LoVo (cell line): ENCODE measurements at places on chromosomes 5 and 9.

DNA sequence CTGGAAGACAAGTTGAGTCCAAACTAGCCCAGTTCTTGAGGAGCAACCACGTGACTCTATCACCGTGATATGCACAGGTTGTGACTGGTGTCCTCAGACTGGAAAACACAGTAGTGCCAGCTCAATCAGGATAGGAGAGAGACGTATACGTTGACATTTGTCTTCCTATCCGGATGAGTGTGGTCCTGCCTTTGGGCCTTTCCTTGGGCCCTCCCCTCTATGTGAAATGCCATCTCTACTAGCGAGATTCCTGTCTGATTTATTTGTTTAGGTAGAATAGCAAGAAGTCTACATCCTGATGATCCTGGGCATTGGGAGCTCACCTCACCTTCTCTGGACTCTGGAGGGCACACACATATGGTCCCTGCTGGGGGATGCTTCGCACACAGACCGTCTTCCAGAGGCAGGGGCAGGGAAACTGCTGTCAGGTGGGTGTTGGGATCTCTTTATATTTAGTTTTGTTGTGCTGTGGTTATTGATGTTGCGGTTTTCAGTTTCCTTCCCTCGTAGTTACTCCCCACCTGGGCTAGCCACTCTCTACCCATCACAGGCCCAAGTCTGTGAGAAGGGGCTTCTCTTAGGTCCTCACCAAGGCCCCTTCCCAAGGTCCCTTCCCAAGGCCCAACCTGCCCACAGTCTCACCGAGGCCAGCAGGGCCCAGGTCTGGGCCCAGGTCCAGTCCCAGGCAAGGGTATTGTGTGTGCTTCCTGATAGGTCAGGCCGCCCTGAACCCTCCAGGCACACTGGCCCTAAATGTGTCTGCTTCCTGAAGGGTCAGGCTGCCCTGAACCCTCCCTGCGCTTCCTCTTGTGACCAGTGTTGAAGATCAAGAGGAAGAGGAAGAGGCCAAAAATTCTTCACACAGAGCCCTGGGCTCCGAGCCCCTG is 19.0 kb upstream of the SPINK4 start:
- no peak for DNase-seq

DNA sequence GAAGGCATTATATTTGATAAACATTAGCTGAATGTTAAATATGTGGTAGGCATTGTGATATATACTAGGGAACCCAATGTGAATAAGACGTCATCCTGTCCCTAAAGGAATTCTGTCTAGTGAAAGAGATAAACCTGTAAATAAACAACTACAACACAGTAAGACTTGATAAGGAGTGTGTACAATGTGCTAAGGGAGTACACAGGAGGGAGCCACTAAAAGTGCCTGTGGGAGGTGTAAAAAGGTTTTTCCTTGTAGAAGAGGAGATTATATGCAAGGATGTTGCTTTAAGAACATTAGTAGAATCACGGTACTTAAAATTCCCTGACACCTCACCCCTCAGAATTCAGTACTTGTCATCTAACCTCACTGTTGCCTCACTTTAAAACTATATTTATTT is 91.7 kb downstream of the KIAA0825 start:
- DNase-seq, result no peak

DNA sequence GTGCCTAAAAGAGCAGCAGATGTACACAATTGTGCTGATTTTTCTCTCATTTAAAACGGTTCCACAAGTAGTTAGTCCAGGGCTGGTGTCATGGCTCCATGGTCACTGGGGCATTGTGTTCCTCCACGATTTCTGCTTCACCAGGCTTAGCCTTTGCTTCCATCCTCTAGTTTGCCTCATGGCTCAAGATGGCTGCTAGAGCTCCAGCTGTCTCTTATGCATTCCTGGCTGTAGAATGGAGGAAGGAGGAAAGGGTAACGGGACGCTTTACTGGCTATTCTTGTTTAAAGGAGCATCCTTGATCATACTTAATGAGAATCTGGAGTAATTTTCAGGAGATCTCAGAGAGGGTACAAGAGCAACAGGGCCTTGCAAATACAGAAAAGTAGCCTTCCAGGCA is 47.7 kb downstream of the BOD1 start:
- DNase-seq, result no peak

GRCh38 chr9:9998491-9999287 is 614.1 kb downstream of the PTPRD start:
- DNase-seq, result peak; percentile 8

DNA sequence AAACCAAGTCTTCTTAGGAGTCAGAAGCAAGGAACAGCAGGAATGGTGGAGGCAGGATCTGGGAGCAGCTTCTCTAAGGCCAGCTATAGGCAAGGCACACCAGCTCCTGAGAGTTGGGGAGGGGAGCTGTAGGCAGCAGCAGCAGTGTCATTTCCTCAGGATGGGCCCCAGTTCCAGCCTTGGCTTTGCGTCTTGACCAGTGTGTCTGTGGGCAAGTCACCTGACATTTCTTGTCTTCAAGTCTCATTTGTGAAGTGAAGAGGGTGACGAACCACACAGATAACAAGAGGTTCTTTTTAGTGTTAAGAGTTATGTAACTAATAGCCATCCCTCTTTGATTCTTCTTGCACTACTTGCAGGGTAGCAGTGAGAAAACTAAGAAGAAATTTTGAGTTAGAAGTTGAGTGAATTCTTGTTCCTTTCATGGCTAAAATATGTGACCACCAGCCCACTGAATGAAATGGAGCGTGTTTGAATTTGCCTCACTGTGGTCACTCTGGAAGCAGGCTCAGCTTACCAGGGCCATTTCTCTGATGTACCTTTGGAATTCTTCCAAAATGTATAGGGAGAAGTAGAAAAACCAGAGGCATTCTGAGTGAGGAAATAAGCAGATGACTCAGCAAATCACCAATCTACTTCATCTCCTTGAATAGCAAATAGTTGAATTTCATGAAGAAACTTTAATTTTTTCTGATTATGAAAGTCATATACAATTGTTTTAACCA is 42.4 kb downstream of the RHOBTB3 start:
- DNase-seq, result no peak

- no peak for DNase-seq
These were observed 33.1 kb downstream of the FABP6 start for GRCh38 chr5:160262151-160263074.

DNA sequence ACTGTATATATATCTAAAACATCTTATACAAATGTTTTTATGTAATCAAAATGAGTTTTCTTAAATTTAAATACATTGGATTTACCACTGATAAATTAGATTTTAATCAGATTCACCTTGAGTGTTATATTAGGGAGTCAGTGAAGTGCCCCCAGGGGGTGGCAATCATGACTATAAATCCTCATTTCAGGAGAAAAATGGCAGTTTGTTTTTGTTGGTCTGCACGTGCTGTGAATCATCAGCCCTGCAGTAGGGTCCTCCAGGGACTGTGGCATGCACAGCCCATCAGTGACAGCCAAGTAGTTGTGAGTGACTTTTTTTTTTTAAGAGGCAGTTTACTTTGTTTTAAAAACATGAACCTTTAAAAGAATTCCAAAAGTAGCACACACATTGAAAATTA is 65.2 kb downstream of the ZSWIM6 start:
- no peak for DNase-seq

DNA sequence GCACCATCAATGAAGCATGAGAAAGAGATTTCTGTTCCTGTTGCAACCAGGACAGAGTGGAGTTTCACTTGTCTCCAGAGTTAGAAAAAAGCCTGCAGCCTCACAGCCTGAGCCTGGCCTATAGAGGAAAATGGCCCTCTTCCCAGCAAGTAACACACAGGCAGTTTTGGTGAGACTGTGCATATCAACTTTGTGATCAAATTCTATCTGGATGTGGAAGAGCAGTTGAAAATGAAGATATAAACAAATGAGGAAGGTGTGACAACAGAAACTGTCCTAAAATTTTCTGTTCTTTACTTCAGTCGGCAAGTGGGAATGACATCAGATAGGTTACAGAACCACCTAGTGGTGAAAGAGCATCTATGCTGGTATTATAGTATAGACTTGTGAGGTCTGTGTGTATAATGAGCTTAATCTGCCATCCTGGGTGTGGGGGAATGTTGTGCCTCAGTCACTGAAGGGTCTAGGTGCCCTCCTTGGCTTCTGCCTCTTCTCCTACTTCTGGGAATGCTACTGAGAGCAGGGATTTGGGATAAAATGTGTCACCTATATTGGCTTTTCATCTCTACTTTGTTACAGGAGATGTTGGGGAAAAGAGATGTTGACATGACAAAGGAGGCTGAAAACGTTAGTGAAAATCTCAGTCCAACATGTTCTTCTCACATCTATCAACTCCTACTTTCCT is 28.2 kb downstream of the YIPF5 start:
- DNase-seq, result peak; percentile 38

DNA sequence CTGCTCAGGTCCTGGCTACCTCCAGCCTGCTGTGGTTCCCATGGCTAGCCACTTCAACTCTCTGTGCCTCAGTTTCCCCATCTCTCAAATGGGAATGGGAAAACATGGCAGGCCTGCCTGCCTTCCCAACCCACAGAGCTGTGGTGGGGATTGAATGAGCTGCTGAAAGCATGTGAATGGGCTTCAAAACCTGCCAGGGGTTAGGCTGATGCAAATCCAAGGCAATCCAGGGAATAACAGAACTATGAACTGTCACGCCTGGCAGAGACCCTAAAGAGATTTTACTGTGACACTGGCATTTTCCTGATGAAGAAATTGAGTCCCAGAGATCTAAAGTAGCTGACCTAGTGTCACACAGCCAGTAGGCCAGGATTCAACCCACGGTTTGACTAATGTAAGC is 29.9 kb upstream of the TCF7 start:
- peak; percentile 5 for DNase-seq

DNA sequence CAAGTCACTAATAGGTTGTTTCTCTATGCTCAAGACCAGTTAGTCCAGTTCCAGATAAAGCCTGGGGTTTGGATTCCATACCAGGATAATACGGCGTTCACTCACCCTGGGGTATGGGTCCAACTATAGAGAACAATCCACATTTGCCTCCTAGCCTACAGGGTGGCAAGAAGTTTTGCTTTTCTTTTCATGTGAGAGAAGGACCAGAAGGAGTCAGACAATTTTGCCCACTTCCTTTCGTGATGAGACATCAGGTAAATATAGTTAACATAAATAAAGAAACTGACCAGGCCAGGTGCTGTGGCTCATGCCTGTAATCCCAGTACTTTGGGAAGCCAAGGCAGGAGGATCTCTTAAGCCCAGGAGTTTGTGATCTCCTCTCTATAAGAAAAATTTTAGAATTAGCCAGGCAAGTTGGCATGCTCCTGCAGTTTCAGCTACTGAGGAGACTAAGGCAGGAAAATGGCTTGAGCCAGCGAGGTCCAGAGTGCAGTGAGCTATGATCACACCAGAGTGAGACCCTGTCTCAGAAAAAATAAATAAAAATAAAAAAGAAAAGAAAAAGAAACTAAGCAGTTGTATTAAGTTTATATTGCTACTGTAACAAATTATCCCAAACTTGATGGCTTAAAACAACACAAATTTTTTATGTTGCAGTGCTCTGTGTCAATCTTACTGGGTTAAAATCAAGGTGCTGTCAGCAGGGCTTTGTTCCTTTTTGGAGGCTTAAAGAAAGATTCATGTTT is 7.5 kb upstream of the REEP5 start:
- DNase-seq, result no peak

DNA sequence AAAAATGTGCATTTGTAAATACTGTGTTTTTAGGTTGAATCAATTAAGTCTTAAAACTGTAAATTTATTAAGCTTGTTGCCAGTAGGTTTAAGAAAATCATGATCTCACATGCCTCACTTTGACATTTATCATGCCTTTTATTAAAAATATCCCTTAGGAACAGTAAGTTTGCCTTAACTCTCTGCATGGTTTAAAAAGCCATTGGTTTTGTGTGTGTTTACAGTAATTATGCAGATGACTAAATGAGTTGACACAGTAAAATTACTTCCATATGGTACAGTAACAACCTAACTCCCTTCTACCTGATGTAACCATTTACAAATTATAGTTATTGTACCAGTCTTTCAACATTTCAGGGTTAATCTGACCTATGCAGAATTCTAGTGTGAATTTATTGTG is 6.5 kb downstream of the RPS6 start:
- no peak for DNase-seq

DNA sequence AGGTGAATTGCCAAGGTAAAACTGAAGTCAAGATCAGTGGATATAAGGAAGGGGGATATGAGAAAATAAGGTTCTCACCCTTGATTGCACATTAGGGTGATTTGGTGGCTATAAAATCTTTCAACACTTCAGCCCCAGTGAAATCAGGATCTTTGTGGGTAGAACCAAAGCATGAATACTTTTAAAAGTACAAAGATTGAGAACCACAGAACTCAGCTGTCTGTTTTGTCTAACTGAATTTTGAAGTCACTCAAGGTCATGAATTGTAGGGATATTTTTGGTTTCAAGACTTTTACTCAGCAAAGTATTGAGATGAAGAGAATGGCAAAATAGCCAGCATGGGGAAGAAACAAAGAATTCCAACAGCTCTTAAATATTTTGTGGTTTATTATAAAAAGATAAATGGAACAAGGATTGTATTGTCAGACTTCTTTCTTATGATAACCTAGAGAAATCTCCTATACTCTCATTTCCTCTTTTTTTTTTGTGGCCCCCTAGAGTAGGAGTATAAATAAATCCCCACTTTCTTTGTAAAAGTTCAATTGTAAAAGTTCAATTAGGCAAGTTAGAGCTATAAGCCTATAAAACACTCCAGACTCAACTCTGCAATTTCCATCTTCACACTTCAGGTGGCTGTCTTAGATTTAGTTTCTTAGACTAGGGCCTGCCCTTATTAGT is 272.9 kb downstream of the PDE4D start:
- no peak for DNase-seq

- DNase-seq, result no peak
These were observed 20.0 kb upstream of the MLANA start for GRCh38 chr9:5870691-5871090.

DNA sequence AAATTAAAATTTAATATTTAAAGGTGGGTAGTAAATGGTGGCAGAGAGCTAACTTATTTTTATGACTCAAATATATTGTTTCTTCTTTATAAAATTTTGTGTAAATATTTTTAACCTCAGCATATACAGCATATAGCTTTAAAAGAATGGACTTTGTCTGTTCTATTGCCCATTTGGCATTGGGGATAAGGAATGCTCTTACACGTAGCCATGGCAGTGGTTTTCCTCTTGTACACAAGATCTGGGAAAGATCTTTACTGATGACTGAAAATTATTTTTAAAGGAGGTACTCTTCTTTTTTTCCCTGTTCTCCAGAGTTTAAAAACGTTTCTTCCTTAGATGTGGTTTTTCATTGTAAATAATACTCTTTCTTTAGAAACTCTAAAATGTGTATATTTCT is 75.0 kb downstream of the PBX3 start:
- DNase-seq, result no peak
